ENCODE measurements at places on chromosomes 12 and 14. TPM values are rescaled to one million over a fixed set of nuclear protein-coding genes. Genes with fewer than 3 reads are reported as not detected.

The FOXG1 gene
- 0.08 TPM for polyA plus RNA-seq

The CAPZA3 gene
- polyA plus RNA-seq: not detected

The DNAH10 gene
- polyA plus RNA-seq: 0.02 TPM

DNA sequence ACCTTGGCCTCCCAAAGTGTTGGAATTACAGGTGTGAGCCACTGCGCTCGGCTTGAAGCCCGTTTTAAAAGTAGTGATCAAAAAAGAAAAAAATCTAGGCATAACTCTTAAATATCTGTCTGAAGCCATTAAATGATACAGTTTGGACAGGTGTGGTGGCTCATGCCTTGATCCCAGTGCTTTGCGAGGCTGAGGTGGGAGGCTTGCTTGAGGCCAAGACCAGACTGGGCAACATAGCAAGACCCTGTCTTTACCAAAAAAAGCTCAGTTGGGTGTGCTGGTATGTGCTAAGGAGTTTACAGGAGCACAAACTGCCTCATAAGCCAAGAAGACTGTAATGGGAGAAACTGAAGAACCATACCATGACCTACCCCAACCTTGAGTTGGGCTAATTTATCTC is 26.0 kb downstream of the SYNE2 start:
- H3K4me1 ChIP-seq: no peaks in the 10 kb centered on the region
- H3K36me3 ChIP-seq: no peaks in the 10 kb centered on the region
- no peak overlapping the region for H3K27ac ChIP-seq
- DNase-seq: no peak
- H3K4me3 ChIP-seq: no peak overlapping the region
- H3K27me3 ChIP-seq: no peaks in the 10 kb centered on the region

The EML1 gene
- polyA plus RNA-seq: 11.1 TPM

DNA sequence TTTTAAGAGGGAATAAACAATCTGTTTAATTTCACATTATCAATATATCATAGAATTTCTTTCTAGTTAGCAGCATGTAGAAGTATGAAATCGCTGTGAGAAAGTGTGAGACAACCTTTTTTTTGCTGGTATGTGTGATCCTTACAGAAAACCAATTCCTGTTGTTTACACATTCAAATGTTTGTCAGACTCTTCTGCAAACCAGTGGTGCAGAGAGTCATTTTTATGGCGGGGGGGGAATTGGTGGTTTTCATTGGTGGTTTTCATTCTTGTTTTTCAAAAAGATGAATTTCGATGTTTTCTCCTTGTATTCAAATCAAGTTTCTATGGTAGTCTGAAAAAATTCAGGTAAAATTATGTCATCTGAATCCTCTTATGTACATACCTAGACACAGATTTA is 57.8 kb downstream of the SLC25A21 start:
- no peaks in the 10 kb centered on the region for H3K36me3 ChIP-seq
- H3K4me1 ChIP-seq: no peaks in the 10 kb centered on the region
- DNase-seq: no peak

DNA sequence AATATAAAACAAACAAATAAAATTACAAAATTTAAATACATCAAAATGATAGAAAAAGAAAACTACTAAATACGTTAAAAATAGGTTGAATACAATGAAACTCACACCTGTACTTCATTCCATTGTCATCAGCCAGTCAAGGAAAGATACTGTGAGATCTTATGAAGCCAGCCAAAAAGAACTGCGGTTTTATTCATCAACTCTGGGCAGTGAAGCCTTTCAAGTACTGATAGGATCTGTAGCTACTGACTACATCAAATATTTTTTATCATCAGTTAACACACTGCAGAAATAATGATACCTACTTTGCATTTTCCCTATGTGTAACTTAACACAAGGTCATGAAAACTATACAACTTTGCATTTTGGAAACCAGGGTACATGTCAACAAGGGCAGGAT is 46.3 kb upstream of the FAR2 start:
- no peak for DNase-seq
- H3K4me1 ChIP-seq: no peaks in the 10 kb centered on the region
- no peaks in the 10 kb centered on the region for H3K36me3 ChIP-seq
- no peak overlapping the region for H3K4me3 ChIP-seq
- no peak overlapping the region for H3K27ac ChIP-seq

DNA sequence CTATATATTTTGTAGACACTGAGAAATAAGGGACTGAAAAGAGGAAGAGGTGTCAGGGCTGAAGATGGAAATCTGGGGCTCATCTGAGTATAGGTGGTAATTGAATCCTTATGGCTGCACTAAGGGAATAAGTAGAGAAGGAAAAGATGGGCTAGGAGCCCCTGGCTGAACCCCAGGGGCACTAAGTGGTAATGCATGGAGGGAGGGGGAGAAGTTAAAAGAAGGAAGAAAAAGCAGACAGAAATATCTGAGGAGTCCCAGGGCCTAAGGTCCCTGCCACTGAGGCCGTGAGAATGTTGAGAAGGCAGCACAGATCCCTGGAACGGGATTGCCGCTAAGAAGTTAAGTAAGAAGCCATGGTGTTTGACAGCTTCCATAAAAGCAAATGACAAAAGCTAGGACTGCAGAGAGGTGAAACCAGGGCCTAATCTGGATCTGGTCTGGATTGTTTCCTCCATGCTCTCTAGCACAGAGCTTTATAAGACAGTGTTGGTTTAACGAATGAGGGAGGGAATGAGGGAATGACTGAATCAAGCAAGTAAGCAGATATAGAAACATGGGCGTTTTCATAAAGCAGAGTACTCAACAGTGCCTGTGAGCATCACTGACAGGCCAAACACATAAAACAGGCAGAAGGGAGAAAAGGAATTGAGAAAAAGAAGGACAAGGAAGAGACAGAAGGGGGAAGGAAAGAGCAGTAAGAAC is 92.9 kb downstream of the HMGA2 start:
- H3K4me1 ChIP-seq: no peaks in the 10 kb centered on the region
- no peaks in the 10 kb centered on the region for H3K27me3 ChIP-seq
- no peak overlapping the region for H3K27ac ChIP-seq

DNA sequence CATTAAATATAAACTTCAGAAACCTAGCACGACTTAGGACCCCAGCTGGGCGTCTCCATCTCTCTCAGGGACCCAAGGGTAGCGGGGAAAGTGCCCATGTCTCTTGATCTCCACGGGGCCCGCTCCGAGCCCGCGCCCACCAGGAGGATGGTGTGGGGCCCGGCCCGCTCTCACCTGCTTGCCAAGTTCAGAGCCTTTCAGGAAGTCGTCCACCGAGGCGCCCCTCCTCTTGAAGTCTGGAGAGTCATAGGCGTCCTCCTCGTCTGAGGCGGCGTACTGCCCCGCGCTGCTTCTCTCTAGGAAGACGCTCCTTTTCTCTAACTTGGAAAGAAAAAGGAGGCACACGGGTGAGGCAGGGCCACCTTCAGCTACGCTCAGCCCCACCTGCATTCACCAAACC is 96.9 kb downstream of the PIWIL1 start:
- DNase-seq: no peak
- H3K27ac ChIP-seq: no peak overlapping the region
- H3K4me3 ChIP-seq: no peak overlapping the region
- H3K36me3 ChIP-seq: no peaks in the 10 kb centered on the region
- H3K27me3 ChIP-seq: no peaks in the 10 kb centered on the region
- no peaks in the 10 kb centered on the region for H3K4me1 ChIP-seq

DNA sequence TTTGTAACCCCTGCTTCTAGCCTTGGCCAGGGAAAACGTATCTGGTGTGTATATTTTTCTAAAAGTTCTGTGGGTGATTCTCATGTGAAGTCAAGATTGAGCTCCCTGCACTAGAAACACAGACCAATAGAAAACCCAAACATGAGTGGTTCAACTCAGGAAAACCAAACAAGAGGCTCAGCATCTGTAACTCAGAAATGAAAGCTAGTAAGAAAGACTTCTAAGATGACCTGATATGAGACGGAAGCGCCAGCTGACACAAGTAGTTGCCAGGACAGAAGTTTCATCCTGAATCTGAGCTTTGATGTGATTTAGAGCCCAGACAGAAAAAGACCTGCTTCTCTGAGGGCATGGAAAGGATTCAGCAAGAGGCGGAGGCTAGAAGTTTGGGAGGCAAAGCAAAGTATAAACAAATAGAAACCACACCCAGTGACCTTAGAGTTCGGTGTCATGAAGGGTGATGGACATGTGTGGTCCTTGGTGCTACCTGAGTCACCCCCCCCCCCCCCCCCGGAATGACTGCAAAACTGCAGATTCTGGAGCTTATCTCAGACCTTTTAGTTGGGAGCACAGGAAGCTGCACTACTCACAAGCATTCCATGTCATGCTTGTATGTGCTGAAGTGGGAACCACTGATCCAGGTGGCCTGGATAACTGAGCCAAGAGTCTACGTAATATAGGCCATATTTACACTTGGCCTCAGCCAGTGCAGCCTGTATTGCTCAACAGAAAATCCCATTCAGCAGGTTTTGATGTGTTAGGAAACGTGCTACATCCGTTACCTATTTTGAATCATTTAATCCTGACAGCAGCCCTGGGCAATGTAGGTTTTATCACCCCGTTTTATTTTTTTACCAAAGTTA is 191.3 kb downstream of the ANO6 start:
- no peak for DNase-seq
- no peaks in the 10 kb centered on the region for H3K4me1 ChIP-seq
- H3K36me3 ChIP-seq: peaks cover 25% of the 10 kb centered on the region

The BTBD6 gene
- polyA plus RNA-seq: 9.8 TPM

The PRB2 gene
- polyA plus RNA-seq: not detected

The CLEC2A gene
- polyA plus RNA-seq: 0.24 TPM

The CISTR gene
- polyA plus RNA-seq: not detected

The LBHD2 gene
- polyA plus RNA-seq: not detected

GRCh38 chr12:32843528-32844095 is 53.0 kb downstream of the PKP2 start:
- H3K27me3 ChIP-seq: no peaks in the 10 kb centered on the region
- H3K27ac ChIP-seq: peak overlapping the region; percentile 53
- H3K4me1 ChIP-seq: peaks cover 8% of the 10 kb centered on the region
- no peak for DNase-seq

DNA sequence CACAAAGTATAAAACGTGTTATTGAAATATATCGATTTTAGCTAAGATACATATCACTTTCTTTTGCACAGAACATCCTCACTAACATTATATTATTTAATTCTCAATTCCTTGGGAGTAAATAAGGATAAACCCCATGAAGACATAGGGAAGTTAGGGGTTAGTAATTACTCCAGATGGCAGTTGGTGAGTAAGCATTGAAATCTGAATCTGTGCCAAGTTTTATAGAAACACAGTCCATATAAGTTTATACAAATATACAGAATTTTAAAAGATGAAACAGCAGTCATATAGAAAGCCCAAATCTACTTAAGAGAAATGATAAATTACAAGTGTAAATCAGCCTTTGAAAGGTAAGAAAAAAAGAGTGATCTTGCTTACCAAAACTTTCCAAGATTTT is 200.4 kb upstream of the SYT10 start:
- no peak for DNase-seq
- H3K36me3 ChIP-seq: no peaks in the 10 kb centered on the region
- no peak overlapping the region for H3K27ac ChIP-seq
- H3K4me1 ChIP-seq: peaks cover 8% of the 10 kb centered on the region

The LYZ gene
- polyA plus RNA-seq: not detected

The NEUROD4 gene
- not detected for polyA plus RNA-seq

The P2RX7 gene
- polyA plus RNA-seq: 0.38 TPM

DNA sequence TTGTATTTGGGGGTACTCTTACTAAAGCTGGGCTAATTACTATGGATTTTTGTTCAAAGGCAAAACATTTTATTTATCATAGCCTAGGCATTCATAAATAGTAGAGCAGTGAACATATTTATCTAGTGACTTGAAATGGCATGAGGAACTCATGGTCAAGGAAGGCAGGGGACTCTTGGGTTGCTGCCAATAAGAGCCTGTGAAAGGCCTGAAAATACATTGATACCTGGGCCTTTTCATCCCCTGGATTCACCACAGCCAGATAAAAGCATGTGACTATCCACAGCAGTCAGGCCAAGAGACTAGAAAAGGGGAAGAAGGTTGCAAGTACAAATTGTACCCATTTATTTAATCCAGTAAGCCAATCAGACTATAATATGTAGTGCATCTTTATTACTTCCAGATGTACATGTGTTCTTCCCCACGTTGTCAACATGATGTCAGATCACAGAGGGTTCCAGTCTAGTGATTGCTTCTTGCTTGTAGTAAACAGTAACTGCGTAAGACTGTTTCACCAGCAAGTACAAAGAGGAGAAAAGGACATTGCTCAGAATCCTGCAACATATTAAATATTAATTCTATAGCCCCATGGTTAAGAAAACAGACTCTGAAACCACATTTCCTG is 409.7 kb downstream of the NOVA1 start:
- H3K4me1 ChIP-seq: no peaks in the 10 kb centered on the region
- no peak for DNase-seq
- H3K27me3 ChIP-seq: no peaks in the 10 kb centered on the region
- H3K36me3 ChIP-seq: no peaks in the 10 kb centered on the region
- H3K4me3 ChIP-seq: no peak overlapping the region

DNA sequence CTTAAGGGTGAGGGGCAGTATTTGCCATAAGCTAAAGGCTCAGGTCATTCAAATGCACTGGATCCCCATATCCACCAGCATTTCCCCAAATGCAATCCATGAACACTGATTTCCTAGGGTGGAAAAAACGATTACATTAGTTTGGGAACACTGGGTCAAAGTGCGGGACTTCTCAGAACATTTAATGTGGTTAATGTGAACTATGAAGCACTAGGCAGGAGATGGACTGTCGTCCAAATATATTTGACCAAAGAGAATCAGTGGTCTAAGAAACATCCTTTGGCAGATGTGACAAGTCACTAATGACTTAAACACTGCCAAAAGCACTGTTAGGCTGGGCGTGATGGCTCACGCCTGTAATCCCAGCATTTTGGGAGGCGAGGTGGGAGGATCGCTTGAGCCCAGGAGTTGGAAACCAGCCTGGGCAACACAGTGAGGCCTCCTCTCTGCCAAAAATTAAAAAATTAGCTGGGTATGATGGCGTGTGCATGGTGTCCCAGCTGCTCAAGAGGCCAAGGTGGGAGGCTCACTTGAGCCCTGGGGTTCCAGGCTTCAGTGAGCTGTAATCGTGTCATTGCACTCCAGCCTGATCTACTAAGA is 205.4 kb downstream of the CALM1 start:
- no peak overlapping the region for H3K27ac ChIP-seq
- peaks cover 25% of the 10 kb centered on the region for H3K4me1 ChIP-seq
- no peak for DNase-seq
- H3K4me3 ChIP-seq: no peak overlapping the region
- H3K36me3 ChIP-seq: no peaks in the 10 kb centered on the region
- H3K27me3 ChIP-seq: no peaks in the 10 kb centered on the region

The EXOC5 gene
- 23.0 TPM for polyA plus RNA-seq

The SLC5A8 gene
- polyA plus RNA-seq: 0.21 TPM

- H3K4me3 ChIP-seq: no peak overlapping the region
- H3K27me3 ChIP-seq: no peaks in the 10 kb centered on the region
- H3K27ac ChIP-seq: no peak overlapping the region
- H3K4me1 ChIP-seq: no peaks in the 10 kb centered on the region
- no peaks in the 10 kb centered on the region for H3K36me3 ChIP-seq
- DNase-seq: no peak
These were observed 39.3 kb downstream of the RPS6KA5 start for GRCh38 chr14:91021115-91021514.
